Mesothelial cell of epicardium (in vitro differentiated cells): ENCODE measurements at places on chromosomes 11 and 22. TPM values are rescaled to one million over a fixed set of nuclear protein-coding genes. Genes with fewer than 3 reads are reported as not detected.

PTPRCAP gene
- 1.4 to 1.8 TPM (median 1.6 TPM) in 3 replicates for total RNA-seq

DNA sequence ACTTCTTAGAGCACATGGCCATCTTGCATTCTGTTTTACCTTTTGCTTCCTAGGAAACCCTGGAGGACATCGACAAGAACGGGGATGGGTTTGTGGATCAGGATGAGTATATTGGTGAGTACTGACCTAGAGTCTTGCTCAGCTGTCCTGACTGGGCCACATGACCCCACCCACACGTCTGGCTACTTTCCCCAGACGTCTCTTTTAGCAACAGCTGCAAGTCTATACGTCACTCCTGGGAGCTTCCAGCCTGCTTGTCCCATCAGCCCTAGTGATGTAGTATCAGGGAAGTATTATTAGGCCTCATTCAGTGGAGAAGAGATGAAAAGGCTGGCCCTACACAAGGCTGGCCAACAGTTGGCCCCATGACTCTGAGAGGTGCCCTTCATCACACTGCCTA lies 9.6 kb downstream of the RCN1 start:
- H3K27me3 ChIP-seq = no peaks in the 10 kb centered on the region
- no peak for DNase-seq
- H3K27ac ChIP-seq = no peak overlapping the region
- peaks cover 65% of the 10 kb centered on the region for H3K36me3 ChIP-seq

GRCh38 chr11:71302534-71302909 lies 50.1 kb upstream of the SHANK2 start:
- H3K4me3 ChIP-seq = no peak overlapping the region
- peaks cover 6% of the 10 kb centered on the region for H3K4me1 ChIP-seq
- peaks cover 10% of the 10 kb centered on the region for H3K27me3 ChIP-seq
- no peak overlapping the region for H3K27ac ChIP-seq

FIBIN gene
- total RNA-seq = 7.0 to 9.3 TPM (median 8.9 TPM) in 3 replicates

DNA sequence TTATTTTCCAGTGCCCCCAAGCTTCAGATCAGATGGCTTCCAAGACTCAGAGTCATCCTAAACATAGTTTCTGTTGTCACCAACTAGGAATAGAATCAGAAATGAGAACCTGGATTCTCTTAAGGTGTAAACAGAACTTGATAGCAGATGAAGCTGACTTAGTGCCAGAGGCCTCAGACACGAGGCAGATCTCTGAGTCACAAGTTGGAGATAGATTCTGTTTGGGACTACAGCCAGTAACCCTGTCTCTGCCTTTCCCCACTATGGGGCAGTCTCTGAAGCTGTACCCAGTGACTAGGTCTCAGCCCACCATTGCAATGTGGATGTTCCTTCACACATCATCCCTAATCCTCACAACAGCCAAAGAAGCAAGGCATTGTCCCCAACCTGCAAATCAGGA lies 25.4 kb downstream of the NEU3 start:
- no peak overlapping the region for H3K4me3 ChIP-seq
- no peaks in the 10 kb centered on the region for H3K27me3 ChIP-seq
- no peak overlapping the region for H3K27ac ChIP-seq
- no peaks in the 10 kb centered on the region for H3K4me1 ChIP-seq
- no peak for DNase-seq
